ENCODE measurements at places on chromosomes 12 and 14.

GRCh38 chr12:57159311-57159710 lies 11.9 kb upstream of the LRP1-AS start:
- DNase-seq: no peak

DNA sequence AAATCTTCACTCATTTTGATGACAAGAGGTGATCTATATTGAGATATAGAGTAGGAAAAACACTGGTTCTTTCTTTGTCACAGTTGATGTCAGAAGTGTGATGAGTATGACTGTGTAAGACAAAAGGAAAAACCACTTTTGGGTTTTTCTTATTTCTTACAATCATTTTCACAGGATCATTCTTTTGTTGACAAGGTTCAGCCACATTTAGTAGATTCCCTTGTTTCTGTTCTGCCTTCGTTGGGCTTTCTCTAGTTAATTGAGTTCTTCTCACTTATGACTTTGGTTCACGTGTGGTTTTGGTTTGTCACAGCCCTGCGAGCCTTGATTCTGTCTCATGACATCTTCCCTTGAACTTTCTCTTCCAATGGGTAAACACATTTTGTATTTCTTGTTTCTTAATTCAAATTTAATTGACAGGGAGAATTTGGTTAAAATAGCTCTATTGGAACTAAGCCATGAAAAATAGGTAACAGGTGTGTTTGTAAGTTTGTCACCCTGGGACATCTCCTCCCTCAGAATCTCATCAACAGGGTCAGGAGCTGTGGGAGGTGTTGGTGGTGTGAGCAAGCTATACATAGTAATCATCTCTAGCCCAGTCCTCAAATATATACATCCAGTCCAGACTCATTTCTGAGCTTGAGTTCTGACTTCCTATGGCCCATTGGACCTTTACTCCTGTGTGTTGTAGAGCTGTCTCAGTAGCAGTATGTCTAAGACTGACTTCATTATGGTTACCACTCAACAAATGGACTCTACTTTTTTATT lies 255.3 kb downstream of the BMP4 start:
- DNase-seq: no peak

- DNase-seq: no peak
Observed at GRCh38 chr12:13472690-13473089, 276.2 kb downstream of the EMP1 start.

- no peak for DNase-seq
Observed at GRCh38 chr12:123941624-123942237, 30.9 kb downstream of the CCDC92 start.

- DNase-seq: no peak
Observed at GRCh38 chr12:27864521-27864920, 84.5 kb upstream of the MANSC4 start.

DNA sequence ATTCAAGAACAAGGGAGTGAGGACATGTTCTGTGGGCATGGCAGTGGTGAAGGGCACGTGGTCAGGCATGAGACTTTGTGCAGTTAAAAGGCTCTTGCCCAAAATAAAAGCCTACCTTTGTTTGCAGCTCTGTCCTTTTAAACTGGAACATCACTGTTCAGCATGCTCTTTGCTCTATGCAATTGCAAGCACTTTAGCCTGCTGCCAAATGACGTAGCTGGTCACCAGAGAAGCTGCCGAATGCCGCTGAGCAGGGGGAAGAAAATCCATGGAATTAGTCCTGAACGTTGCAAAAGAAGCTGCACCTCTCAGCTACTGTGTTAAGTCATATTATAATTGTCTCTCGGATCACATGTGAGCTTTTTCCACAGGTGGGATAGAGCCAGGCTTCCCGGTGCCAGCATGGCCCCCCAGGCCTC lies 176.3 kb upstream of the DIO2 start:
- no peak for DNase-seq
